T-helper 1 cell (primary cell): ENCODE measurements at places on chromosomes 1 and 21.

GRCh38 chr1:27555700-27556424 is 48.1 kb downstream of the AHDC1 start:
- DNase-seq, result no peak

- DNase-seq, result no peak
Measured at GRCh38 chr1:41656068-41656467, 171.6 kb upstream of the EDN2 start.

DNA sequence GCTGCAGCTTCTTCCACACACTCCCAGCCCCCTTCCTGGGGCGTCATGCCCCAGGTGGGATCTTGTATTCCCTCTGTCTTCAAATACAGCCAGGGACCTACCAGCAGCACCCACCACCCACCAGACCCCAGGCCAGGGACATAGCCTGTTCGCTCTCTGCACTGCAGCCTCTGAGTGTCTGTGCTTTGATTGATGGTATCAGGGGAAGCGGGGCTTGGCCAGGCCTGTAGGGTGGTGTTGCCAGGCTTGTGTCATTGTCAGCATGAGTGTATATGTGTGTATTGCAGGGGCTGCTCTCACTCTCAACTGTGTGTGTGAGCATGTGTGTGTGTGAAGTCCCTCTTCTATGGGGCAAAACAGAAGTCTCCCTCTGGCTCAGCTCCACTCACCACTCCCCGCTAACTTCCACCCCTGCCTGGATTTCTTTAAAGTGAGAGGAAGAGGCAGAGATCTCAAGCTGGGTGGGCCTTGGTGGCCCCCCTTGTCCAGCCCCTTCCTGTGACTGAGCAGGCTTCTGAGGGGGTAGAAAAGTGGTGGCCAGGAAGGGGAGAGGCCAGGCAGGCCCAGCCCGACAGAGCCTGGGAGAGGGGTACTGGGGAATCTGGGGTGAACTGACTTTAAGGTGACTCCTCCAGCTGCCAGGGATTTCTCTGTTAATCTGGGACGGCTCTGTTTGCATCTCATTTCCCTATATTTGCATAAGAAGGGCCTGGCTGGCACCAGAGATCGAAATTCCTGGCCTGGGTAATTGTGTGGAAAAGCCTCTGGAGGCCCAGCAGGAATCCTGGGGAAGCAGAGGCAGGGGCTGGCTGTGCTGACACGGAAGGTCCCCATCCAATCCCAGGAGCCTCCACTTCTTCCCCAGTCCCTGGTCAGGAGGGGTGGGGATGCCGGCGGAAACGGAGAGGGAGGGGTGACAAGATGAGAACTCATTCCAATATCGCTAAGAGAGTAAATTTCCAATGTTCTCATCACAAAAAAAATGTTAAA is 18.6 kb upstream of the ADGRB2 start:
- no peak for DNase-seq

GRCh38 chr21:23542097-23542496 is 2065.2 kb downstream of the MRPL39 start:
- no peak for DNase-seq

GRCh38 chr21:15893902-15894301 is 164.1 kb downstream of the USP25 start:
- DNase-seq, result no peak

GRCh38 chr1:201565771-201566528 is 27.0 kb downstream of the NAV1 start:
- no peak for DNase-seq

- DNase-seq, result no peak
Measured at GRCh38 chr21:36542312-36543101, 62.6 kb upstream of the CLDN14 start.

GRCh38 chr1:93137604-93138292 is 42.5 kb downstream of the TMED5 start:
- DNase-seq, result no peak

GRCh38 chr1:77832901-77833300 is 53.5 kb downstream of the MIGA1 start:
- DNase-seq, result no peak

DNA sequence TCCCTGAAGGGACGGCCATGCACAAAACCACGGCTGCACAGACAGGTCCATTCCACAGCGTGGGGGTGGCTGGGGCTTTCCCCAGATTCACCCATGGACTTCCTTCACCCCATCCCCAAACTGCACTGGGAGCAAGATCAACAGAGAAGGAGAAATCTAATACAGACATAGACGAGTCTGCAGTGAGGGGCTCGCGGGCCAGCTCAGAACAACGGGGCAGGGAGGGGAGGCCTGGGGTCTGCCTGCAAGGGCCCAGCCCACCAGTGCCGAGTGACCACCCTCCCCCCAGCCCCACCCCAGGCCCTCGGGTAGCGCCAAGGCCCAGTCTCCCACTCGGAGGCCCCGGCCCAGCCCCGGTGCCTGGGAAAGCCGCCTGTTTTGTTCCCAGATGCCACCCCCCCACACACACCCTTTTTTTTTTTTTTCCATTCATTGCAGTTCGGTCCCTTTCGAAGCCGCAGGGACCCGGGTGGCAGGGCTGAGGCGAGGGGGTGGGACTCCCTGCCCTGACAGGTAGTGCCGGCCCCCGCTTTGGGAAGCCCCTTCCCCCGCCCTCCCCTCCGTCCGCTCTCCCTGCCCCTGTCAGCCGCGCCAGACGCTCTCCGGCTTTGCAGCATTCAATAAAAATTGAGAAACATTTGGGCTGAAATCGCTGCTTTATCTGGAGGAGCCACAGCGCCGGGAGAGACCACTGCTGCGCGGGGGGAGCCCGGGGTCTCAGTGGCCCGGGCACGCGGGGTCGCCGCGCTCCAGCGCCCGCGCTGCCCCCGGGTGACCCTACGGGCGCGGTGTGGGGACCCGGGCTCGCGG is 543 bp upstream of the EPHB2 start:
- no peak for DNase-seq

DNA sequence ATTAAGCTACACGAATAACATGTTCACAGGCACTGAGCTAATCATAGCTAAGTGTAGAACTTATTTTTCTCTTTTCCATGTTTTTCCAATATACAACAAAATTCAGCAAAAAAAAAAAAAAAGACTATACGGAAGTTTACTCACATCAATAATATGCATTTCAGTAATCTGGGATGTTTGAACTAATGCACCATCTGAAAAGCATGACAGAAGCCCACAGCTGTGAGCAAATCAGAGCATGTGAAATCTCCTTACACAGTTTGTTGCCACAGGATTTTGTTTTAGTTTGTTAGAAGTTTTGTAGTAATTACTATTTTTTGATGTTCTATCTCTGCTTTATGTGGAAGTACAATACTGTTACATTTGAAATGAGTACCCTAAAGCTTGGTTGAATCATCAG is 1051.7 kb downstream of the TTLL7 start:
- no peak for DNase-seq

- no peak for DNase-seq
Measured at GRCh38 chr1:22780696-22781095, 70.1 kb downstream of the EPHB2 start.

GRCh38 chr21:41932576-41933312 is 21.1 kb downstream of the C2CD2 start:
- no peak for DNase-seq

DNA sequence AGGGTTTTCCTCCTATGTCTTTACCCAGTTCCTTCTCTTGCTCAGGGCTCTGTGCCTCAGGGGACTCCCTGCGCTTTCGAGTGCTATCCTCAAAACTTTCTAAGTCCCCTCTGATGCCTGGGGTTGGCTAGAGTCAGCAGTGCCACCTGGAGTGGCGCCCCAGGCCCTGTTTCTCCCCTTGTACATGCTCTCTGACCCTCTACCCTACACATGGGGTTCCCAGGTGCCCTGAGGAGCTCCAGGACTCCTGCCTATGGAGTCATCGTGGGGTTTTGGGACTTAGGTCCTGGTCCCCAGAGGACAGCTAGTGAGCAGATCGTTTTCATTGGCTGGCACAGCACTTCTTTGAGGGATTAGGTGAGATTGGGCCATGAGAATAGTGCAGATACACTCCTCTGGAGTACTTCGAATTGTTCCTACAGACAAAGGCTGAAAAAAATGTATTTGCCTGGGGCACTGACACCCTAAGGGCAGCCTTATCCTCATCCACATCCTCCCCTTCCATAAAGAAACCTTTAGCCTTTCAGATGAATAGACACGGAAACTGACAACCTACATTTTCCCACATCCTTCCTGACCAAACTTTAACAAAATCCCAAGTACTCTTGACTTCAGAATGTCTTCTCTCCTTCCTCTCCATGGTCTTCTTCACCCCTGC is 41.5 kb downstream of the LGR6 start:
- DNase-seq, result no peak

DNA sequence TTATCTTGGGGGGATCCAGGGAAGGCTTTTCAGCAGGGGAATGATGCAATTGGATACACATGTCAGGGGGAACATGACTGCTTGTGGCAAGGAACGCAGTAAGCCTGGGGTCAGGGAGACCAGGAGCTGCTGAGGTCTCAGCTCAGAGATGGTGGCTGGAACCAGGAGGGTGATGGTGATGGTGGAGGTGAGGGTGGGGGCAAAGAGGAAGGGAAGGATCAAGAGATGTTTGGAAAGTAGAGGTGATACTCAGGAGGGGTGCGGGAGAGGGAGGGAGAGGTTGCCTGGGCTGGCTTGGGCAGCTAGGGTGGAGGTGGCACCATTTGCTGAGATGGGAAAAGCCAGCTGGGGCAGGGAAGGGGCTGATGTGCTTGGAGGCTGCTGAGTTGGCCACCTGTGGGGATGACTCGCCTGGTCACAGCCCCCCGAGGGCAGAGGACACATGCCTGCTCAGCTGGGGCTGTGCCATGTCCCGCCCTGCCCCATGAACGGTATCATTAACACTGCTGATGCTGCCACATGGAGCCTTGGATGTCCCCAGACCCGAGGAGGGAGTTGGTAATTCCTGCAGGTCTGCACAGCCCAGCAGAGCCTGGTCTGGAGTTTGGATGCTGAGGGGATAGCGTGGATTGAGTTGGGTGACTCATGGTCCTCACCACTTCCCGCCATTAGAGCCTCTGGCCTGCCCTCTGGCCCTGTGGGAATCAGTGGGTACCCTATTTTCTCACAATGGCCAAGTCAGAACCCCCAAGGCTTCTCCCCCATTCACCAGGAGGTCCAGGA is 6.3 kb upstream of the PADI1 start:
- no peak for DNase-seq

- DNase-seq, result no peak
Measured at GRCh38 chr1:5906116-5906515, 86.1 kb downstream of the NPHP4 start.

- no peak for DNase-seq
Measured at GRCh38 chr1:186978596-186979556, 150.1 kb downstream of the PLA2G4A start.

DNA sequence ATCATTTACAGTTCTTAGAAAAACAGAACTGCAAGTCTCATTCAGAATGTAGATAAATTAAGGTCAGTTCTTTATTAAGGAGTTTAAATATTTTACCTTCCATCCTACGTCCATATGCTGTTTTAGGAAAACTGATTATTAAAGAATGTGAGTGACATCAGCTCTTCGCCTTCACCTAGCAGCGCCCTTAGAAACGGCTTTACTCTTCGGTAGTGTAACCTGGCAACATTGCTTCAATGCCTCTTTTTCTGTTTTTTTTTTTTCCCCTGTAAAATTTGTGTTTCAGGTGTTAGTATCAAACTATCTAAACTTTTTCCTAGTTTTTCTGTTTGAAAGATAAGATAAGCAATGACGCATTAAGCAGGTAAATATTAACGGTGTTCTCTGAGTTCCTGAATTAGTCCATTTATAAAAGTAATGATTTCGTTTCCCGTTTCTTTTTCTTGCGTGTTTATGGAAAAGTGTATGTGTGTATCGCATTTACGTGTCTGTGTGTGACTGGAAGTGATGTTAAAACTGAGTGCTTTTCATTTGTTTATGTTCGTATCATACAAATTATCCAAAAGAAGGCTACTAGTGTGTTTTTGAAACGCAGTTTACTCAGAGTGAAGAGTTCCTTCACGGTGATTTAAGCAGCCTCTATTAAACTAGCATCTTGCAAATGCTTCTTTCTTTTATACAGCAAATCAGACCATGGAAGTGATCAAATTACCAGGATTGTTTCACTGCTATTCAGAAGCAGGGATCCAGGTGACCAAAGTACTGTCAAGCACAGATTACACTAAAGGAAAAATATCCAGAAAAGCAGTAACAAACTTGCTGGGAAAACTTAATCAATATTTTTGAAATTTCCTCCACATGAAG is 139.0 kb downstream of the SDCCAG8 start:
- DNase-seq, result no peak

GRCh38 chr1:220962031-220962751 is 82.9 kb downstream of the HLX start:
- DNase-seq, result no peak

DNA sequence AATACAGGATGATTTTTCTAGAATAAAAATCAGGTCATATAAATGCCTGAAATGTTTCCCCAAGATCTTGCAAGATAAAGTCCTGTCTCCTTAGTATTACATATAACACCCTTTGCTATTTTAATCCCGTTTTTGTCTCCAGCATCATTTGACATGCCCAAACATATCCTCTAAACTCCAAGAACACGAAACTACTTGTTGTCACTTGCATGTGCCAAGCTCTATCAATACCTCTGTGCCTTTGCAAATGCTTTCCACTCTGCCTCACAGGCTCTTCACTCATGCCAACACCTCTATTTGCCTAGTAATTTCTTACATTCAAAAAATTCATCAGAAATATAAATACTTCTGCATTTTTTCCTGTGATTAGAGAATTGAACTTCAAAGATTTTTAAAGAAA is 37.9 kb downstream of the LRRIQ3 start:
- DNase-seq, result no peak

DNA sequence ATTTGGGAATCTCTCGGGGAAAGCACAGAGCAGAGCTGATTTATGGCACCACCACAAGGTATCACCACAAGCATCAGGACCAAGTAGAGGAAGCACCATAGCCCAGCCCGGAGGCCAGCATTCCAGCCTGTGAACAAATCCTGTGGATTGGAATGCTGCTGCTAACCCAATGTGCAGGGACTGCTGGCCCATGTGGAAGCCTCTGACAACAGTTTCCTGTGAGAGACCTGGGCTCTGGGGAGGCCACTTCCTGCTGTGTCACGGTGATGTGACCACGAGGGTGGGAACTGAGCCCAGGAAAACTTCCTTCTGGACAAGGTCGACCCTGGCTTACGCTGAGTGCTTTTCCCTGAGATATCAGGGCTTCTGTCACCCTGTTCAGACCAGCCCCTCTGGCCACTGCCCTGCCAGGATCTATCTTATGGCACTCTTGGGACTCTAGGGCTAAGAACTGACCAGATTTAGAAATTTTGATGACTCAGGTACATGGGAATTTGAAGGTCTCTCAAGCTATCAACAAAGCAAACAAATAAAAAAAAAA is 88.3 kb upstream of the NGF start:
- DNase-seq, result no peak

DNA sequence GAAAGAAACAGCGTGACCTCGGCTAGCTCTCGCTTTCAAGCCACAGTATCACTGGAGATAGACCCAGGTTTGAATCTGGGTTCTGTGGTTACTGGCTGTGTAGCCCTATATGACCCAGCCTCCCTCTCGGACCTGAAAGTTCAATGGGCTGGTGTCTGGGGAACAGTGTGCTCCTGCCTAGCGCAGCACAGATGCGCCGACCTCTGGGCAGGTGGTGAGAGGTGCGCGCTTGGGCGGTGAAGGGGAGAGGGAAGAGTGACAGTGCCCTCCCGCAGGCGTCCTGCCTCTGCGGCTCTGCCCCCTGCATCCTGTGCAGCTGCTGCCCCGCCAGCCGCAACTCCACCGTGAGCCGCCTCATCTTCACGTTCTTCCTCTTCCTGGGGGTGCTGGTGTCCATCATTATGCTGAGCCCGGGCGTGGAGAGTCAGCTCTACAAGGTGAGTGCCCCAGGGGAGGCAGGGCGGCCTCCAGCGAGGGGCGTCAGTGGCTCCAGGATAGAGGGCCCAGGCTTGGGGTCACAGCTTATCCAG is 10.5 kb downstream of the SERINC2 start:
- DNase-seq, result no peak

GRCh38 chr21:28487455-28488070 is 505.1 kb downstream of the LTN1 start:
- DNase-seq, result no peak
